Activated T-cell treated with anti-CD3 and anti-CD28 coated beads for 4 hours (primary cell): ENCODE measurements at places on chromosomes 6 and 20.

DNA sequence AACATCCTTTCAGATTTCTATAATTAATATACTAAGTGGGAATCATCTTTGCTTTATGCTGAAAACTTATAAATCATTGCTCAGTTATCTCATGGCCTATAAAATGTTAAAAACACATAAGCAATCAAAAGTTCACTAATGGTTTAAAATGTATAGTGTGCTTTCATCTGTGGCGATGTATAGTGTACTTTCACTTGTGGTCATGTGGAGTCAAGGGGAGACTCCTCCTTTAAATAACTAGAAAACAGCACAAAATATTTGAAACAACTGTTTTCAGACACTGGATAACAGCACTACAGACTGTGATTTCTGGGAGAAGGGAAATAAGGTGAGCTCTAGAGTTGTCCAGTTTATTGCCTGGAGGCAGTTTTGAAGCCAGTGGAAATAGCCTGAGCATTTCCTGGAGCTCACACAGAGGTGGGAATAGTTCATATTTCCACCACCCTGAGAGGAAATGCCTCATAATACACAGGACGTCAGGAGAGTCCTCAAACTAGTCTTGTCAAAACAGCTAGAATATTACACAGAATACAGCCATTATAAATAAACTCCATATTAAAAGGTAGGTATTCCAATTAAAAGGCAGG lies 89.4 kb downstream of the CEP162 start:
- DNase-seq = no peak

DNA sequence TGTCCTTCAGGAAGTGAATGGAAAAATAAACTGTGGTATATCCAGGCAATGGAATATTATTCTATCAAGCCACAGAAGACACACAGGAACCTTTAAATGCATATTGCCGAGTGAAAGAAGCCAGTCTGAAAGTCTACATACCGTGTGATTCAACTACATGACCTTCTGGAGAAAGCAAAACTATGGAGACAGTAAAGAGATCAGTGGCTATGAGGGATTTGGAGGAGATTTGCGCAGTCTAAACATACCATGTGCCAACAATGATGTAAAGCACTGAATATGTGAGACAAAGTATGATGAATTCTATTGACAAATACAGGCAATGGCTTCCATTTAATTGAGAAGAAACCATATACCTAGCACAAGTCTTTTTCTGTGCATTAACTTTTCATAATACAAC lies 518.3 kb upstream of the ZNF337 start:
- no peak for DNase-seq

GRCh38 chr20:62572980-62573379 lies 69.3 kb upstream of the SLCO4A1 start:
- no peak for DNase-seq

DNA sequence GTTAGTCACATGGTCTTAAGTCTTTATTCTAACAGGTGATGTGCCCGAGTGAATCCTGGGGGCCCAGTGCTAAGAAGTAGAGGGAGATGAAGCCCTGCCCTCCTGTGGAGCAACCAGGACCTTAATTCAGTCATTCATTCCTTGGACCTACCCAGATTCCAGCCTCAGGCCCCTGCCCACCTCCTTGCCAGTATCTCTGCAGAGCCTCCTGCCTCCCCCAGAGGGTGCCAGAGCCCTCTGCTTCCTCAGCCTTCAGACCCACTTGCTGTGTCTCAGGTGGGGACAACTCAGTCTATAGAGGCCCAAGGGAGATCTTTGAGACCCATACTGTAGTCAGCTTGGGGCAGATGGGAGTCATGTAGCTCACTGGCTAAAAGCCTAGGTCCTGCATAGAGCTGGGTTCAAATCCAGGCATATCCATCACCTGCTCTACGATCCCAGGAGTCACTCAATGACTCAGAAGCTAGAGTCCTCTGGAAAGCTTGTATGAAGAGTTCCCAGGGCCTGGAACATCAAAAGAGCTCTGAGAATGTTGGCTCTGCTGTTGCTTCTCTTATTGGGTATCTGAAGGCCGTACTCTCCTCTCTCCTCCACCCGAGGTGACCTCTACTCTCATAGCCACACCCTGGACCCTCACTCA lies 3.9 kb upstream of the SIGLEC1 start:
- no peak for DNase-seq

DNA sequence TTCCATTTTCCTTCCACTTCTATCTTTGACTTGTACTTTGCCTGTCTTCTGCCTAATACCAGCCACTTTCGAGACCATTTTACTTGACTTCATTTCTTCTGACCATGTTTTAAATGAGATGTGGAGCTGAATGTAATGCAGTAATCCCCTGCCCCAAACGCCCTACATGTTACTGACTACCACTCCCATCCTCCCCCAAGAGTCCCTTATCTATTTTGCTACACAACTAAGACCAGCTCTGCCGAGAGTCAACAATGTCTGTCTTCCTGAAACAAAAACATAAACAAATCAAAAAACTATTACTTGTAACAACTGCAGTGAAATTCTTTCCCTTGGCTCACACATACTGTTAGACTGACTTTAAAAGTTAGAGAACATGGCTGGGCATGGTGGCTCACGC lies 27.1 kb upstream of the KIAA1586 start:
- DNase-seq = no peak

DNA sequence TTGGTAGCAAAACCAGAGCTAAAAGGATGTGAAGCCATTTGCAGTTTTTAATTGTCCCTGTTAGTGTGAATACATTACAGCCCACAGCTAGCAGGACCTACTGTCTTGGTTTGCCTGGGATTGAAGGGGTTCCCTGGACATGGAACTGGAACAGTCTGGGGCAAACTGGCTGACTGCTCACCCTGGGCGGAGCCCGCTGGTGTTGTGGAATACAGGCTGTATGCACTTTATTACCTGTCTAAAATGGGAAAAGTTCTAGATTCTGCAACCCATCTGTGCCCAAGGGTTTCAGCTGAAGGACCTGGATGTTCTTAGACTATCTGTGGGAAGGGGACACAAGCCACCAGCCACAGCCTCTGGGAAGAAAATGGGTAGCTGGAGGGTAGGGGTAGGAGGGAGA lies 12.2 kb upstream of the CDKN1A start:
- DNase-seq = no peak

DNA sequence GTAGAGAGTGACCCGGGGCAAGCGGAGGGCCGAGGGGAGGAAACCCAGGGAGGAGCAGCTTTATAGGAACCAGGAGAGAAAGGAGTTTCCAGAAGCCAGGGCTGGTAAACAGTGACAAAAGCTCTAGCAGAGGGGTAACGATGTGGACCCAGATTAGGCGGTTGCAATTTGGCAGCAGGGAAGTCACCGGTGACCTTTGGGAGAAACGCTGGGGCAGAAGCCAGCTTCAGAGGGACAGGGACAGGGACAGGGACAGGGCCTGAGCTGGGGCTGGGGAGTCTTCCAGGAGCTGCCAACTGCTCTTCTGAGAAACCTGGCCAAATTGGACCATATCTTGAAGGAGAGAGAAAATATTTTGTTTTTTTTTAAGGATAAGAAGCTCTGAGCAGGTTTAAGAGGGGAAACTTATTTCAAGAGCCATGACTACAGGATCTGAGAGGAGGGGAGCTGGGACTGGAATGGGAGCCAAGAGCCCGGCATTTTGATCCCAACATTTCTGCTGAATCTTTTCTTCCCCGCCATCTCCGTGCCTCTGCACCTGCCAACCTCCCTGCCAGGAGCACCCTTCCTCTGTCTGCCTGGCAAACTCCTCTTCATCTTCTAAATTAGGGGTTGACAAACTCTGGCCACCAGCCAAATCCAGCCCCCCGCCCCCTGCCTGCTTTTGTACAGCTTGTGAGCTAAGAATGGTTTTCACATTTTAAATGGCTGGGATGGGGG lies 22.6 kb upstream of the PREX1 start:
- DNase-seq = no peak

GRCh38 chr6:603265-603664 lies 53.6 kb downstream of the HUS1B start:
- no peak for DNase-seq

GRCh38 chr6:540490-540889 lies 116.4 kb downstream of the HUS1B start:
- DNase-seq = no peak

GRCh38 chr20:1813101-1813529 lies 82.1 kb upstream of the SIRPA start:
- no peak for DNase-seq

- DNase-seq = no peak
Observed at GRCh38 chr6:26235302-26235670, 129.7 kb upstream of the BTN3A2 start.

- DNase-seq = no peak
Observed at GRCh38 chr6:16089232-16090062, 39.4 kb upstream of the MYLIP start.

DNA sequence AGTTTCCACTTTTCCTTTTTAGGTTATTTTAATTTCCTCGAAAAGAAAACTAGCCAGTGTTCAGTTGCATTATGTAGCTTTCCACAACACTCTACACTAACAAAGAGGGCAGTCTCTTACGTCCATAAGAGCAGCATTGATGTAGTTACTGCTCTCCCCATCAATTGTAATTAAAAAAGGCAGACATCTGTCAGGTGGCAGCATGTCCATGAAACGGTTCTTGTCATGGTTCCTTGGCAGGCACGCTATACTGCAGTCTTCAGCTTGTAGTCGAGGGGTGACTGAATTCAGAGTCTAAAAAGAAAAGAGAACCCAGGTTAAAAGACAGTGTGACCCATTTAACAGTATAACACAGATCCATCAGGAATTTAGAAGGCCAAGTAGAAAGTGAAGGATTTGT lies 80.1 kb upstream of the THEMIS start:
- no peak for DNase-seq

- DNase-seq = no peak
Observed at GRCh38 chr20:7375905-7376304, 564.4 kb downstream of the HAO1 start.

GRCh38 chr20:6705106-6705766 lies 62.2 kb upstream of the BMP2 start:
- no peak for DNase-seq

DNA sequence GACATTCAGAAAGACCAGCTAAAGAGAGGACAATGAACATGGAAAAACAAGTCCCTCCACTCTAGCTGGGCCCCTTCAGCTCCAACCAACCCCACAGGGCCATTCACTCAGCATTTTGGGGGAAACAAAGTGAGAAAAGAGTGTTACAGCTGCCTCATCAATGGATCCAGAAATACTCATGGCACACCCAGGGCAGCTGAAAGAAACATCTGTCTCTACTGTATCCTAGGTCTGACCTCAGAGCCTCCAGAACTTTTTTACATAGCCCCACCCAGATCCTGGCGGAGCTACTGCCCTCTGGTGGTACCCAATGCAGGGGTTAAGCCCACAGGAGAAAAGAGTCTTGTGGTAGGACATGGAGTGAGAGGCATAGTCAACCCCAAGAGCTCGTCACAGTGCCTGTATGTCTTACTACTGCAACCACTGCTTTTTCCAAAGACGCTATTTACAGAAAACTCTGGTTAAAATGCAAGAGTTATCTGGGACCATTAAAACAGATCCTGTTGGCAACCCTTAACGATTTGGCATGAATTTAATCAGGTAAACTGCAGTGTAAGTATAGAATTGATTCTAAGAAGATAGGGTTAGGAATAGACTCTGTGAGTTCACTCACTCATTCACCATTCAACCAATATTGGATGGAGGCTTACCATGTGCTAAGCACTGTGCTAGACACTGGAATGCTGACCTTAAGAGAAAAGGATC lies 37.4 kb upstream of the FAM83C start:
- DNase-seq = no peak

DNA sequence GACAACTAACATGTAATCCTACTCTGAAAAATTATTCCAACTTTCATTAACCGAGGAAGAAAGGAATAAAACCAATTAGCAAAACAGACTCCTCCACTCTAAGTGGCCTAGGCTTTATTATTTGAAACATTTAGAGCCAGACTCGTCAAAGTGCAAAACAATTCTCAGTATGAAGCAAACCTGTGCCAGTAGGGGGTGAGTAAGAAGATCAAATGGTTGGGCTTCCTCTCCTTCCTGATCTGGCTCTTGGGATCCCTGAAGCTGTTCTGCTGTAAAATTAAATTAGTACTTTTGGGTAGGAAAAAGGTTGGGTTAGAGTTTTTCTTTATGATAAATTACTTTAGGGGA lies 177.6 kb upstream of the MAN1A1 start:
- DNase-seq = no peak

- no peak for DNase-seq
Observed at GRCh38 chr6:3195695-3196497, 31.6 kb downstream of the TUBB2B start.

- peak; percentile 20 for DNase-seq
Observed at GRCh38 chr20:44618318-44618731, 33.2 kb downstream of the ADA start.

- no peak for DNase-seq
Observed at GRCh38 chr6:72742001-72742673, 120.3 kb downstream of the KCNQ5 start.
